ENCODE measurements at places on chromosomes 7 and 10. TPM values are rescaled to one million over a fixed set of nuclear protein-coding genes. Genes with fewer than 3 reads are reported as not detected.

The JAKMIP3 gene
- total RNA-seq, result 2.6 TPM

The DYNC1I1 gene
- total RNA-seq, result 5.1 TPM

The SEMA4G gene
- total RNA-seq, result 24.2 TPM

The CASD1 gene
- 31.2 TPM for total RNA-seq

The NPSR1 gene
- total RNA-seq, result not detected

The FXYD4 gene
- not detected for total RNA-seq

The KMT2E gene
- total RNA-seq, result 83.7 TPM

The CCDC71L gene
- total RNA-seq, result 24.2 TPM

The SPDYE5 gene
- total RNA-seq, result not detected

The PROSER2 gene
- total RNA-seq, result 24.7 TPM

The EPO gene
- 1.6 TPM for total RNA-seq

The PLAC9 gene
- total RNA-seq, result 8.9 TPM

The PCGF6 gene
- 11.4 TPM for total RNA-seq

The OPN1SW gene
- total RNA-seq, result not detected

The IFIT2 gene
- total RNA-seq, result 4.1 TPM

The NOS3 gene
- 6.1 TPM for total RNA-seq

The ACTL6B gene
- total RNA-seq, result 2.4 TPM

The MRPS17 gene
- total RNA-seq, result 5.8 TPM

The TRIL gene
- total RNA-seq, result 3.3 TPM

The ANKRD30A gene
- 1.5 TPM for total RNA-seq

The CD36 gene
- 7.2 TPM for total RNA-seq

The HABP2 gene
- not detected for total RNA-seq

The CYP2W1 gene
- 4.0 TPM for total RNA-seq

The OR9A2 gene
- not detected for total RNA-seq

The LMOD2 gene
- not detected for total RNA-seq

The MYOZ1 gene
- total RNA-seq, result 3.3 TPM

The SH2D4B gene
- not detected for total RNA-seq

The PON2 gene
- 65.5 TPM for total RNA-seq

The NUDT13 gene
- 0.97 TPM for total RNA-seq

All from prostate gland (tissue), 2 donors.